ENCODE measurements at places on chromosomes 1 and 21.

- DNase-seq, result no peak
These were observed 96.9 kb downstream of the MAB21L3 start for GRCh38 chr1:116208136-116208535.

GRCh38 chr21:26557106-26557505, 16.0 kb downstream of the CYYR1 start:
- no peak for DNase-seq

GRCh38 chr1:246647513-246647912, 76.7 kb upstream of the SCCPDH start:
- DNase-seq, result no peak

GRCh38 chr1:53262000-53262399, 23.7 kb upstream of the MAGOH start:
- DNase-seq, result no peak

DNA sequence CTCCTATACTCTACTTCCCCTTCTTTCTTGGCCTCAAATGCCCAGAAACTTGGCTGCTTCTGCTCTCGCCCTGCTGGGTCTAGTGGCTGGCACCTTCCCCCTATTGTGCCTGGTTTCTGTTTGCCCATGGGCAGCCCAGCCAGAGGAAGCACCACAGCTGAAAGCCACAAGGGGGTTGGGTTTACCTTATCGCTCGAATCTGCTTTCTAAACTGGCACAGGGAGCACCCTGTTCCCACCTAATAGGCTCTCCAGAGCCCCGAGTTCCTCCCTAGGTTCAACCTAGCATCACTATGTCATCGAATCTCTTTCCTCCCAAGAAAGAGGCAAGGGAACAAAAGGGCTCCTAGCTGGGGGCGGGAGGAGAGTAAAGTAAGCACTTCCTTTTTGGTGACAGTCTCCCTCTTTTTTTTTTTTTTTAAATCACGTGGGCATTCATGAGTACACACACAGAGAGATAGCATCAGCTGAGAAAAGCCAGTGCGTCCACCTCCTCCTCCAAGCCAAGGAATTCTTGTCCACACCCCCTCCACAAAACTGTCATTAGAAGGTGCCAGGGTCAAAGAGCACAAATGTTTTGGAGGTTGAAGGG, 72.8 kb downstream of the PLEKHA6 start:
- no peak for DNase-seq

Measured in activated naive CD4-positive, alpha-beta T cell (primary cell).